Sigmoid colon (tissue), 7 donors: ENCODE measurements at places on chromosomes 7 and 10. TPM values are rescaled to one million over a fixed set of nuclear protein-coding genes. Genes with fewer than 3 reads are reported as not detected.

The TACC2 gene
- total RNA-seq: 64.2 TPM

The DKK1 gene
- total RNA-seq: 0.66 TPM

The KIAA1549 gene
- 1.1 TPM for total RNA-seq

The SPACDR gene
- 0.95 TPM for total RNA-seq

The HMX3 gene
- total RNA-seq: not detected
